EL (cell line): ENCODE measurements at places on chromosomes 16 and 17.
A peak's percentile ranks its signal among the peaks of the same experiment; 100 is the strongest.

GRCh38 chr17:80445726-80446110, 30.7 kb downstream of the NPTX1 start:
- no peak for DNase-seq

GRCh38 chr17:78383725-78384471, 5.4 kb downstream of the PGS1 start:
- DNase-seq, result peak; percentile 98

GRCh38 chr17:15171167-15172047, 93.7 kb downstream of the PMP22 start:
- peak; percentile 75 for DNase-seq

DNA sequence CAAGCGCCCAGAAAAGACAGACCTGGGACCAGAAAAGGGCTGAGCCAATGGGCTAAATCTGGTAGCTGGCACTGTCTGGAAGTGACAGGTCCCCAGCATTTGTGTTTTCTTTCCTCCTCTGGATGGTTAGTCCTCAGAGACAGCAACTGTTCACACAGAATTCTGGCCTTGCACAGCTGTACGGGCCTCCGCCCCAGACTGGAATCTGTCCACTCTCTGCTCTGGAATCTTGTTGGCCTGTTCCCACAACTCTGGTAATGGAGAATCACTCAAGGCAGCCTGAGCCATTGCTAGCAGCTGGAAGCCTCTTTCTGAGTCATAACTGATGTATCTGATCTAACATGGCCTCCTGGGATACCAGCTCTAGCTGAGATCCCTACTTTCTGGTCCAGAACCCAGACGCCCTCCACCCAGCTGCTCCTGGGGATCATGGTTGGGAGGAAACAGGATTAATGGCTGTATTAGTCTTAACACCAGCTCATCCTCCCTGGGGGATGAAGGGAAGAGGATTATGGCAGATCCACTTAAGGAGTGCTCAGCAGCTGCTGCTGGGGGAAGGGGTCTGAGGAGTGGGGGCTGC, 9.1 kb downstream of the ZNF668 start:
- DNase-seq, result peak; percentile 93

- no peak for DNase-seq
These were observed 76.5 kb upstream of the ATP2A3 start for GRCh38 chr17:4040784-4041183.
